ENCODE measurements at places on chromosomes 7 and 10.

DNA sequence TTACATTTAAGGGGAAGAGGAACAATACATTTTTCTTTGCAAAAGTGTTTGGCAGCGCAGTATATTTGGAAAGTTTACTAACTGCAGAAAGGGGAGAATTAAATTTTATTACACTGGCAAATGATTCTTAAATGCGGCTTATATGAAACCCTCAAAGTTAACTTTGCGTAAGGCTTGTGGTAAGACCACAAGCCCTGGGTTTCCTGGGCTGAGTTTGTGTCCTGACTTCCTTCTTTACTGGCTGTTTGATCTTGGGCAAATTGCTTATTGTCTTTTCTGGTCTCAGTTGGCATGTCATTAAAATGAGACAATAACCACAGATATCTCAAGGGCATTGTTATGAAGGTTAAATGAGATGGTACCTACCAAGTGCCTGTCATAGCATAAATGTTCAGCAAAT is 106.8 kb downstream of the GLRX3 start:
- no peak for DNase-seq

GRCh38 chr10:49140304-49141177 is 6.7 kb upstream of the FAM170B start:
- no peak for DNase-seq

- DNase-seq: peak; percentile 60
Observed at GRCh38 chr7:70237831-70238575, 639.7 kb downstream of the AUTS2 start.

DNA sequence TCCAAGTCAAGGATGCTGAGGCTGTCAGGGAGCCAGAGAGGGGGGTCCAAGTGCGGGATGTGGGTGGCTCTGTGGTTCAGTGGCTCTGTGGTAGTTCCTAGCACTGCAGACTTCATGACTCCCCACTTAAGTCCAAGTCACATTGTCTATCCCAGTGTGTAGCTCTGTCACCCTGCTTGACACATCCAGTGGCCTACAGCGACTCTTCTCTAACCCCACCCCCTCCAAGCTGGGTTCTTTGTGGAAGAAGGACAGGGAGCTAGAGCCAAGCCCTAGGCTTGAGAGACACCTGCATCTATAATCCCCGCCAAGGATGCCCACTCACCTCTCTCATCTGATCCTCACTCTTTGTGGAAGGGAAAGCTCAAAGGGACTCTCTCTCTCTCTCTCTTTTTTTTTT is 57.6 kb downstream of the ADCYAP1R1 start:
- DNase-seq: no peak

- peak; percentile 73 for DNase-seq
Observed at GRCh38 chr7:90625562-90625961, 29.4 kb downstream of the CDK14 start.

GRCh38 chr7:131802195-131802864 is 245.9 kb upstream of the PODXL start:
- no peak for DNase-seq

DNA sequence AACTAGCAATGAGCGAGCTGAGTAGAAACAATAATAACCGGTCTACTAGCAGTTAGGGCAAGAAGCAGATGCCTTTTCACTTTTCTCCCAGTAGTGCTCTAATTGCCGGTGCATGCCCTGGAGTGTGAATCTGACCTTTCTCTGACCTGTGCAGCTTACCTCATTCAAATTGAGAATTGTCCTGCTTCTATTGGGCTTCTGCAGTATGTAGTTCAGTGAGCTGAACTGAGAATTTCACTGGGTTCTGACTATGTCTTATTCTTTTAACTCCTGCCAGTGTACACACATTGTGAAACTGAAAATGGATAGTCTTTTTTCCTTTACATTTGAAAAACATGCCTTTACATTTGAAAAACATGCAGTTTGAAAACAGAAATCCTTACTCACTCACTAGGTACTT is 157.9 kb upstream of the GRM3 start:
- no peak for DNase-seq

DNA sequence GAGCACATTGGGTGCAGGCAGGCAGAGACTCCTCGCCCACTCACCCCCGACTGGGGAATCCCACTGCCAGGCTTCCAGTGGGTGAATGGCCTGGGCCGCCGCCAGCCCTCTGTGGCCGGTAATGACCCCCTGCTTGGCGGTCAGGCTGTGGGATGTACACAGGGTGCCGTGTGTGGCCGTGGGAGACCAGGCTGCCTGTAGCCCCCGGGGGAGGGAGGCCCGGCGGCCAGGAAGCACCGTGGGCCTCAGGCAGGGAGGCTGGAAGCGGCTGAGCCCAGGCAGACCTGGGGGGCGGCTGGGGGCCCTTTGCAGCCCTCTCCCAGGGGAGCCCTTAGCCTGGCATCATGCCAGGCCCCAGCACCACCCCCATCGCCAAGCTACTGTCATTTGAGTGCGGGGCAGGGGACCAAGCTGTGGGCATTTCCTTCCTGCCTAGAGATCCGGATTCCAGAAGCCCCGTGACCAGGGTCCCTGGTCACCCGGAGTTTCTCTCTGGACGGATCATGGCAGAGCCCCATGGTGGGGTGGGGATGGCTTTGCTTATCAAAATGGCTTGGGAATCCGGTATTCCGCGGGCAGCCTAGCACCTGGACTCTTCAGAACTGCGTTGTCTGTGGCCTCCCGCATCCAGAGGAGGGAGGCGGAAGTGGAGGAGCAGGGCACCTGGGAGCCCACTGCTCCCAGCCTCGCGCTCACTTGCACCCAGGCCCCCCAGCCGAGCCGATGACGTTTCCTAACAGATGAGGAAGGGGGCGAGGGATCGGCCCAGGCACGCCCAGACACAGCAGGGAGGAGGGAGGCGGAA is 1.1 kb downstream of the TTYH3 start:
- DNase-seq: peak; percentile 76

DNA sequence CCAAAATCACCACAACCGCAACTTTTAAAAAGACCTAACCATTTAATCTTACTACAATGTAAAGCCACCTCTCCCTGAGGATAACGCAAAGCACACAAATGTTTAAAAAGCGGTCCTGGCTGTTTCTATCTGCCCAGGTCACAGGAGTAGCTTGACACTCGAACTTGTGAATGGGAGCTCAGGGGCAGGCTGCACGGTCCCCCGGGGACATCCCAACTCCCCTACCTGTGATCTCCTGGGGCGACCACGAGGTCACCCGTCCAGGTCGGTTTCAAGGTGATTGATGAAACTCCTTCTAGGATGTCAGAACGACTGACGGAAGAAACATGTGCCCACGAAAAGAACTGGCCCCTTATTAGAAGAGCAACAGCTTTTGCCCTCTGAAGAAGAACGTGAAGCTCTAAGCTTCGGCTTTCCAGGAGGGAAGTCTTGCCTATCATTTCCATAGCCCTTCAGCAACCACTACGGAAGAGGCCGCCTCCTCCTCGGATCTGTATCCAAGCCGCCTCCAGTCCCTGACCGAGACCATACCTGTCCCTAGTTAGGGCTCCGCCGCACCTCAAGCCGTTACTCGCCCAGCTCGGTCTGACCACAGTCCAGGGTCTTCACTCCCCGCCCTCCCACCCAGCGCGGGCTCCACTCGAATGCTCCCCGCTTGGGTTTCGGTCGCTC is 459 bp downstream of the CYCS start:
- DNase-seq: no peak

DNA sequence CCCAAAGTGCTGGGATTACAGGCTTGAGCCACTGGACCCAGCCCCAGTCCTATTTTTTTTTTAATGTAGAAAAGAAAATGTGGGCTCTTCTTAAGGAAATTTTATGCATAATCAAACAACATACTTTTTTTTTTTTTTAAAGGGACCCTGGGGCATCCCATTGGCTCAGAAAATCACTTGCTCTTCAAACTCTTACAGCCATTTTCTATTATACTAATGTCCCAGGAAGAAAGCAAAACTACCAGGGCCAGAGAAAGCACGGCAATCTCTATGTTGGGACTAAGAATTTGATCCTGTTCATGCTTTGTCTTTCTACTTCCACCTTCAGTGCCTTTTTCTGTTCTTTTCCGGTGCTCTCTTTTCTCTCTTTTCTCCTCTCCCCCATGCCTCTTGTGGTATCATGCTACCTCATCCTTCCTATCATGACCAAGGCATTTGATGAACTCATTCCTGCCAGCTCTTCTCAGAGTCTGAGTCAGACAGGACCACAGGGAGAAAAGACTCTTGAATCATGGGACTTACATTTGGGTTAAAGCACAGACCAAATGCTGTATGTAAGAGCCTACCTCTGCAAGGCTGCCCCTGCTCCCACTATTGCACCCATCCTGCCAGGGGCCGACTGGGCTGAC is 76.4 kb upstream of the CCNY start:
- DNase-seq: no peak

GRCh38 chr10:43074827-43075611 is 1.9 kb upstream of the RET start:
- no peak for DNase-seq

GRCh38 chr10:13920031-13920430 is 333.3 kb downstream of the PRPF18 start:
- DNase-seq: no peak

- no peak for DNase-seq
Observed at GRCh38 chr10:4568086-4568485, 257.9 kb upstream of the AKR1E2 start.

DNA sequence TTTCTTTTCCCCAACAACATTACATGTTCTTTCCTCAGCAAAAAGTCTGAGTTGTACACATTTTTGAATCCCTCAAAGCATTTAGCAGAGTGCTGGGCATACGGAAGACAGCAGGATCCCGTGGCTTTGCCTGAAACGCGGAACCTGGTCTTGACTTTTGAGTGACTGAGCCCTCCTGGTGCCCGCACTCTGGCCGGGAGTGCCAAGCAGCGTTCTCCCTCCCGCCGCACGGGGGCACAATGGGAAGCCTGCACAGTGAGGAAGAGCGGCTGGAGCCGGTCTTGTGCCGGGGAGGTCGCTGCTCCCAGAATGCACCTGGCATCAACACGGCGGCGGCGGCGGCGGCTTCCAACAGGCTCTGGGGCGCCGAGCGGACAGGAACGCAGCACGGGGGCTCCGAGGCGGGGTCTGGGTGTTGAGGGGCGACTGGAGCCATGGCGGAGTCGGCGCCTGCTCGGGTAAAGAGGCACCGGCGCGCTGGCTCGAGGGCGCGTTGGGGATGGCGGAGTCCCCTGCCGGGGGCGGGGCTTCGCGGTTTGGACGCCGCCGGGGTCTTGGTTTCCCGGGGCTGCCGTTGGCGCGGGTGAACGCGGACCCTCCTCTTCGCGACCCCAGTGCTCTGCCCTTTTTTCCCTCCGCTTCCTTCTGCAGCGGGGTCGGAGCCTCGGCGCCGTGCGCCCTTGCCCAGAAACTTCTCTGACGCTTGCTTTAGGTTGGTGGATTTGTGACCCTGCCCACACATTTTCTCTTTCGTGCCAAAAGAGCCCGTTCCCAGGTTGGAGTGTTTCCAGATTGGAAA is at the start of gene ZNF212:
Gene ZNF212, plus strand, starts transcription at position 307 of the 799 bp plus-strand sequence. Its CDS starts 128 bp downstream, at position 435.
- peak; percentile 96 for DNase-seq

GRCh38 chr10:86819567-86819966 is 63.1 kb downstream of the BMPR1A start:
- no peak for DNase-seq

- DNase-seq: no peak
Observed at GRCh38 chr7:32511791-32512190, 16.5 kb downstream of the AVL9 start.
